Caco-2 (cell line): ENCODE measurements at places on chromosomes 2 and 18. TPM values are rescaled to one million over a fixed set of nuclear protein-coding genes. Genes with fewer than 3 reads are reported as not detected.
A peak's percentile ranks its signal among the peaks of the same experiment; 100 is the strongest.

The VRK2 gene
- total RNA-seq, result 33.1 and 35.4 TPM in 2 replicates

DNA sequence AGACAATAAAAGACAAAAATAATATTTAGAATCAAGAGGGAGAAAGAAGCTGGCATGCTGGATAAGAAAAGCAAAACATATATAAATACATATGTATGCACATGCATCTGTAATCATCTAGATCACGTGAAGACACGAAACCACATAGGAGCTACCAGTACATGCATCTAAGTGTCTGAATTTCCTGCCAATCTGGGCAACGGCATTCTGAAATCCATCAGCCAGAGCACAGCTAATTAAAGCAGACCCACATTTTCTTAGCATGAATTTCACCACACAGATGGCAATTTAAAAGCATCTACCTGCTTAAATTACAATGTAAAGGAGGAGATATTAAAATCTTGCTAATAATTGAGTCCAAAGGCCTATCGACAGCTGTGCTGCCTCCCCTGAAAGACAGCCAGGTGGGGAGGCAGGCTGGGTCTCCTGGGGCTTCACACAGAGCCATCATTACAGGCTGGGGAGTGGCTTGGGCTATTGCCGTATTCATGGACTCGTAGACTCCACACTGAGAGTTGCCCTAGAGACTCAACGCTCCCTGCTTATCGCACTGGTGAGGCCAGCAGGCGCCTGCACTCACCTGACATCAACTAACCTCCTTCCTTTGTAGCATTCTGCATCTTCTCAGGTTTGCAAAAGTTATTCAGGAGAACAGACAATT lies 272.5 kb upstream of the PXDN start:
- no peak overlapping the region for H3K27ac ChIP-seq
- no peak for DNase-seq
- H3K27me3 ChIP-seq, result no peaks in the 10 kb centered on the region
- no peaks in the 10 kb centered on the region for H3K36me3 ChIP-seq

- no peak overlapping the region for H3K4me3 ChIP-seq
- H3K36me3 ChIP-seq, result no peaks in the 10 kb centered on the region
- no peak for DNase-seq
- no peaks in the 10 kb centered on the region for H3K4me1 ChIP-seq
- H3K27ac ChIP-seq, result no peak overlapping the region
- H3K27me3 ChIP-seq, result no peaks in the 10 kb centered on the region
Observed at GRCh38 chr18:45164551-45164950, 450.7 kb upstream of the SLC14A2 start.

DNA sequence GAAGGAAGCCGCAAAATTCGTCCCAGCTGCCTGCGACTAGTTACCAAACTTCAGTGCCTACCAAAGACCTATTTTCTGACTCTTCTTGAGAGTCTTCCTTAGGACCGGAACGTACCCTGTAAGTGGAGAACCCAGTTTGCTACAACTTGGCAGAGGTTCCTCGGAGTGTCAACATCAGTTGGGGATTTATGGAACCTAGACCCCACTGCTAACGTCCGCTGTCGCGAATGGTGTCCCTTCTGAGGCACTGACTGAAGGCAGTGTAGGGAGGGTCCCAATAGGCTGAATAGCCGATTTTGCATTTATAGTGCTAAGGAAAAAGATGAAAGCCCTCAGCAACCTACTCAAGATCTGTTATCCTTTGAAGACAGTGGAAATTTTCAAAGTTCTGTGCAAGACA lies 568 bp upstream of the STK17B start:
- H3K4me3 ChIP-seq, result peak overlapping the region; percentile 61
- no peaks in the 10 kb centered on the region for H3K36me3 ChIP-seq
- no peak for DNase-seq
- H3K4me1 ChIP-seq, result peaks cover 17% of the 10 kb centered on the region

DNA sequence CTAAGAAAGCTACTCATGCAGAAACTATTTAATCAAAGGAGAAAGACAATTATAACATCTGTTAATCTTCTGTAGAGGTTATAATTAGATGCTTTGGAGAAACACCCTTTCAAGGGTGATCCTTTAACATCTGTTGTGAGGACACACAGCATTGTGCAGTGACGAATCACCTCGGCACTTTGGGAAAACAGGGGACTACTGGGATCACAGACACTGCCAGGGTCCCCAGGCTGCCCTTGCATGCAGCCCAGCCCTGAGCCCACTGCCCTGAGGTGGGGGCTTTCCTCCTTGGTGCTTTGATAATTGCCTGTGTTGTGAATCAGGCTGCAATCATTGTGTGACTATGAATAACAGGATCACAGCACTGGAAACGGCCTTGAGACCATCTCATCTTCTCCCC lies 10.6 kb downstream of the NCKAP5 start:
- H3K4me1 ChIP-seq, result no peaks in the 10 kb centered on the region
- H3K36me3 ChIP-seq, result no peaks in the 10 kb centered on the region
- no peak overlapping the region for H3K4me3 ChIP-seq
- H3K27me3 ChIP-seq, result no peaks in the 10 kb centered on the region

- no peak within 1 kb of the TSS for H3K4me3 ChIP-seq
- DNase-seq, result no peak
- no peaks in the 10 kb centered on the region for H3K36me3 ChIP-seq
- no peaks in the 10 kb centered on the region for H3K4me1 ChIP-seq
- no peaks in the 10 kb centered on the region for H3K27me3 ChIP-seq
Observed at GRCh38 chr18:57352271-57352701, at the start of gene ST8SIA3. Gene ST8SIA3, plus strand, starts transcription at chr18:57352557. Its CDS starts 290 bp downstream, at chr18:57352847.

- H3K4me3 ChIP-seq, result no peak overlapping the region
- no peak overlapping the region for H3K27ac ChIP-seq
- H3K4me1 ChIP-seq, result no peaks in the 10 kb centered on the region
- H3K27me3 ChIP-seq, result no peaks in the 10 kb centered on the region
- H3K36me3 ChIP-seq, result no peaks in the 10 kb centered on the region
Observed at GRCh38 chr2:30709516-30709915, 97.7 kb downstream of the CAPN13 start.

- H3K4me1 ChIP-seq, result no peaks in the 10 kb centered on the region
- H3K4me3 ChIP-seq, result no peak overlapping the region
- H3K27me3 ChIP-seq, result no peaks in the 10 kb centered on the region
- H3K36me3 ChIP-seq, result no peaks in the 10 kb centered on the region
- DNase-seq, result no peak
- H3K27ac ChIP-seq, result no peak overlapping the region
Observed at GRCh38 chr2:111711270-111711669, 172.7 kb downstream of the ANAPC1 start.

- no peak overlapping the region for H3K27ac ChIP-seq
- no peaks in the 10 kb centered on the region for H3K27me3 ChIP-seq
- no peaks in the 10 kb centered on the region for H3K4me1 ChIP-seq
- H3K4me3 ChIP-seq, result no peak overlapping the region
- no peaks in the 10 kb centered on the region for H3K36me3 ChIP-seq
Observed at GRCh38 chr18:35051641-35052377, 10.6 kb downstream of the MAPRE2 start.

- H3K27ac ChIP-seq, result peak overlapping the region; percentile 84
- DNase-seq, result peak; percentile 31
- no peaks in the 10 kb centered on the region for H3K27me3 ChIP-seq
- H3K4me3 ChIP-seq, result peak overlapping the region; percentile 71
- H3K4me1 ChIP-seq, result peaks cover 12% of the 10 kb centered on the region; the same call in 1 of the 2 replicates
- no peaks in the 10 kb centered on the region for H3K36me3 ChIP-seq
Observed at GRCh38 chr2:227325839-227326195, 766 bp downstream of the MFF start.

- H3K4me1 ChIP-seq, result no peaks in the 10 kb centered on the region
- no peak overlapping the region for H3K4me3 ChIP-seq
- H3K27ac ChIP-seq, result no peak overlapping the region
- DNase-seq, result no peak
Observed at GRCh38 chr2:211114826-211115455, 558.5 kb downstream of the CPS1 start.

GRCh38 chr2:38602136-38602731 lies 494 bp downstream of the HNRNPLL start:
- DNase-seq, result no peak
- H3K36me3 ChIP-seq, result no peaks in the 10 kb centered on the region
- peak overlapping the region; percentile 96 for H3K27ac ChIP-seq

- H3K4me3 ChIP-seq, result no peak within 1 kb of the TSS
- no peak within 1 kb of the TSS for H3K27ac ChIP-seq
- no peaks in the 10 kb centered on the region; the same call in 1 of the 2 replicates for H3K36me3 ChIP-seq
- DNase-seq, result no peak
Observed at GRCh38 chr2:127418300-127419111, at the start of gene PROC. Gene PROC, plus strand, starts transcription at chr2:127418427. Its CDS starts 1,516 bp downstream, at chr2:127419943.

The TRIM43 gene
- not detected in 2 replicates for total RNA-seq

The NPAS2 gene
- 2.8 and 3.6 TPM in 2 replicates for total RNA-seq

- H3K4me3 ChIP-seq, result no peak overlapping the region
- H3K4me1 ChIP-seq, result no peaks in the 10 kb centered on the region
Observed at GRCh38 chr2:231293163-231293562, 94.7 kb downstream of the ARMC9 start.

GRCh38 chr2:224271617-224272236 lies 130.2 kb downstream of the FAM124B start:
- no peaks in the 10 kb centered on the region for H3K27me3 ChIP-seq
- peak overlapping the region; percentile 58 for H3K27ac ChIP-seq
- no peaks in the 10 kb centered on the region for H3K36me3 ChIP-seq
- no peak overlapping the region for H3K4me3 ChIP-seq
- H3K4me1 ChIP-seq, result peaks cover 32% of the 10 kb centered on the region

DNA sequence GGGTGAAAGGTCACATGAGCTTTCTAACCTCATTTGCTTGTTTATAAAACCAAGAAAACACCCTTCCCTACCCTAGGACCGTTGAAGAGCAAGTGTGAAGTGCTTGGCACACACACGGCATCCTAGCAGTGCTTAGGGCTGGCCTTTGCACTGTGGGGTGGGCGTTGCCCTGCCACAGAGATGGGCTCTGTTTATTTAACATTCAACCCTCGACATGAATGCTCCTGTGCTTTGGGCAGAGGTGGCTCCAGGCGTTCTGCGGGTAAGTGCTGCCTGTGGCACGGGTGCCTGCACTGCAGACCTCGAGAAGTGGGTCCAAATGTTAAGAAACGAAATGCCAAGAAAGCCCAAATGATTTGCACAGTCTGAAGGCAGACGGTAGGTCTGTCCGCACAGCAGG lies 170.1 kb downstream of the FHOD3 start:
- DNase-seq, result no peak
- no peaks in the 10 kb centered on the region for H3K27me3 ChIP-seq
- no peaks in the 10 kb centered on the region for H3K36me3 ChIP-seq
- peaks cover 8% of the 10 kb centered on the region; the same call in 1 of the 2 replicates for H3K4me1 ChIP-seq
- H3K4me3 ChIP-seq, result no peak overlapping the region

DNA sequence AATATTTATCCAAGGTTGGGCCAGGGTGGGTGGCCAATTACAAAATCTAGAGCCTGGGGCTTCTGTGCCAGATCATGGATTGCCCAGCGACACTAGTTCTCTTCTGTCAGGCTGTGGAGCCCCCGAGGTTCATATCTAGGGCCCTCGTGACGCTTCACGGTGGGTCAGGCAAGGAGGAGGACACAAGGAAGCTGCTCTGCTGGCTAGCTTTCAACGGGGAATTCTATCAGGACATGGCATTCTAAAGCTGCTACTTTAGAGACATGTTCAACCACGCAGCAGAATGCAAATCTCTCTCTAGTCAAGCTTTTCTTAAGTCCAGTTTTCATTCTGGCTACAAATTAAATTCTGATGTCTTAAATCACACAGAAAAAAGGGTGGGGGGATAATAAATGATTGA lies 180.2 kb downstream of the THADA start:
- no peaks in the 10 kb centered on the region; the same call in 1 of the 2 replicates for H3K36me3 ChIP-seq
- no peak overlapping the region for H3K27ac ChIP-seq
- H3K27me3 ChIP-seq, result no peaks in the 10 kb centered on the region

DNA sequence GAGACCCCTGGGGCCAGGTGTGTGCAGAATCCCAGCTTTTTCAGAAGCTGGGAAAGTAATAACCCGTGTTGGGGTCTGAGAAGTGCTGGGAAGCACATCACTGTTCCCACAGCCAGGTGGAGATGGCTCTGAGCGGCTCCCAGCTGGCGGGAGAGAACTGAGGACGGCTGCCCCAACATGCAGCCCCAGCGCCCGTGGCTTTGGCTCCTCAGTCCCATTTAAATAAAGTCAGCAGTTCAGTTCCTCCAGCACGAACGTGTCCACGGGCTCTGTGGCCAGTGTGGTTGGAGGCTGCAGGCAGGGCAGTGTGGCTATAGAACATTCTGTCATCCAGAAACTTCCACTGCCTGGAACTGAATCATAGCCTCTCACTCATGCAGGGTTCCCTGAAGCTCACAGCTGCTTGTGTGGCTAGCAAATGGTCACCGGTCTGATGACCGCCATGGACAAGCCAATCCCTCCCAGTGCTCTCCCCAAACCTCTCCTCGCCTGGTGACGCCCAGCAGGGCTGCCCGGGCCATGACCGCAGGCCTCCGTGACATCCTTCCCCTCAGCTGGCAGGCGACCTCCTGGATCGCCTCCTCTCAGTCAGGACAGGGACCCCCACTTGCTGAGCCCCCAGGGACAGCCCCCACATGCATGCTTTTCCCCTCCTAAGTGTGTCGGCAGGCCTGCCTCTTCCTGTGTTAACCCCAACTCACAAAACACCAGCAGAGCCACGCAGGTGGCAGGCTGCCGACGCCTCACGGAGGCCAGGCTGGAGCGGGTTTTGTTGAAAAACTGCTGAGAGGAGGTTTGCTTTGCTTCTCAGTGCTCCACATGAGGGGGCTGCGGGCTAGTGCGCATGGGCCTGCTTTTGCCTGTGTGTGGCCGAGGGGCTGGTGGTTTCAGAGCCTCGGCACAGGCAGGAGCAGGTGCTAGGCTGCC lies 1.3 kb downstream of the RTP5 start:
- H3K27me3 ChIP-seq, result no peaks in the 10 kb centered on the region
- no peak for DNase-seq
- H3K36me3 ChIP-seq, result no peaks in the 10 kb centered on the region
- no peak overlapping the region for H3K4me3 ChIP-seq
- H3K27ac ChIP-seq, result no peak overlapping the region

The ASPRV1 gene
- 0.32 and 0.66 TPM in 2 replicates for total RNA-seq

The ASB18 gene
- total RNA-seq, result not detected in 2 replicates

DNA sequence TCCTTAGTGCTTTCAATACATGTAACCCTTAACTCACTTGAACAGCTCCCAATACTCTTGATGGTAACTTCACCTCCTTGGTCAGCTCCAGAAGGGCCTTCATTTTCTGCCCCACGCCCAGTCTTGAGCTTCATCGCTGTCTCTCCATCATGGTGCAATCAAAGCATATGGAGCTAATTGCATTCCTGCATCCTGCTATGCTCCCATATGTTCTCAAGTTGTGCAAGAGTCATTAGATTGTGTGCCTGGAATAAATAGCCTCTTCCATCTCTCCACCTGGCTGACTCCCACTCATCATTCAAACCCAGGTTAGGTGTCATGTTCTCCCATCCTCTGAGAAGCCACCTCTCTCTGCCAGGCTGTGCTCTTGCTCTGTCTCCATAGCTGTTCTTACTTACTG lies 364.5 kb upstream of the RGPD4 start:
- H3K4me3 ChIP-seq, result no peak overlapping the region
- no peak overlapping the region for H3K27ac ChIP-seq
- DNase-seq, result no peak
- no peaks in the 10 kb centered on the region for H3K27me3 ChIP-seq

DNA sequence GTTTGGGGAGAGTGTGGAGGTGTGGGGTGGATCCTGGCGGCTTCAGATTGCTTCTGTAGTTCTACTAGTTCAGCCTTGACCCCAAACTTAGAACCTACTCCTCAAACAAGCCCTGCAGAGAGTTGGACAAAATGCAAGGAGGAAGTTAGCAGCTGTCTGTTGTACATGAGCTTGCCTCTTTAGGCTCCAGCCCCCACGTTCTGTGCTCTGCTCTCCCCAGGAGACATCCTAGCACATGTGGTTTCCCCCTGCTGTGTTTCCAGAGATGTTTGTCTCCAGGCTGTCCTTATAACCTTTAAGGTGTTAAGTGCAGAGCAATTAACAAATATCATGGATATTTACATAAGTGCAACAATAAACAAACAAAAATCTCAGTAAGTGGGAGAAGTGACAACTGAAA lies 111.1 kb downstream of the ACOXL start:
- no peak for DNase-seq
- H3K4me1 ChIP-seq, result no peaks in the 10 kb centered on the region
- no peaks in the 10 kb centered on the region for H3K36me3 ChIP-seq
- no peaks in the 10 kb centered on the region for H3K27me3 ChIP-seq
- H3K4me3 ChIP-seq, result no peak overlapping the region
- no peak overlapping the region for H3K27ac ChIP-seq
